ENCODE measurements at places on chromosomes 1 and 21.

DNA sequence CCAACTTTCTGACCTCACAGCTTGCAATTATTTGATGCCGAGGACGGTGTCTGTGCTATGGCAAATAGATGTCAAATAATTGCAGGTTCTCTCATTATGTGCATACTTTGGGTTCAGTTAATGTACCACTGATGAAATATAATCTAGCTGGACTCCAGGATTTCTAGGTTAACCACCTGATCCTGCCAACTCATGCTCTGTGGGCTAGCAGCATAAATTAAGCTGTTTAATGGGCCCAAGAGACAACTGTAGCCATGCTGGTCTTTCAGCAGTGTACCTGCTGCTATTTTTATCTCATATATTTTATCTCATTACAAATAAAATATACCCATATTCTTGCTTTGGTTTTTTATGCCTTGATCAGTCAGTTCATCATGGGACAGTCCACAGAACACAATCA is 43.3 kb upstream of the HP1BP3 start:
- DNase-seq: no peak

- no peak for DNase-seq
These were observed 213.0 kb downstream of the CAMTA1 start for GRCh38 chr1:6998267-6998666.

DNA sequence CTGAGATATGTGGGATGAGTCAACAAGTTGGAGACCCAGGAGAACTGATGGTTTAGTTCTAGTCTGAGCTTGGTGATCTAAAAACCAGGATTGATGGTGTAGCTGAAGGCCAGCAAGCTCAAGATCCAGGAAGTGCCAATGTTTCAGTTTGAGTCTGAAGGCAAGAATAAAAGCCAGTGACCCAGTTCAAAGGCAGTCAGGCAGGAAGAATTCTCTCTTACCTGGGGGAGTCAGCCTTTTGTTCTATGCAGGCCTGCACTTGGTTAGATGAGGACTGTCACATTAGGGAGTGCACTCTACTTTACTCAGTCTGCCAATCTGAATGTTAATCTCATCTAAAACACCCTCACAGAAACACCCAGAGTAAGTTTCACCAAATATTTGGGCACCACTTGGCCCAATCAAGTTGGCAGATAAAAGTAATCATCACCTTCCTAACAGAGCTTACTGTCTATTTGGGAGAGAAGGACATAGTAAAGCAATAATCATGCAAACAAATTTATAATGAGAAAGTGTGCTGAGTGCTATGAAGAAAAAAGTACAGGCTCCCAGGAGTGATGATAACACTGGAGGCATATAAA is 63.4 kb downstream of the TSEN15 start:
- DNase-seq: no peak

GRCh38 chr1:30641572-30642353 is 81.6 kb downstream of the MATN1 start:
- no peak for DNase-seq

Data from stimulated activated CD4-positive, alpha-beta T cell treated with anti-CD3 and anti-CD28 coated beads, Interleukin-4, amount 100 ng/mL, for 48 hours (primary cell).